Naive thymus-derived CD4-positive, alpha-beta T cell (primary cell): ENCODE measurements at places on chromosomes 5 and 9. TPM values are rescaled to one million over a fixed set of nuclear protein-coding genes. Genes with fewer than 3 reads are reported as not detected.

DNA sequence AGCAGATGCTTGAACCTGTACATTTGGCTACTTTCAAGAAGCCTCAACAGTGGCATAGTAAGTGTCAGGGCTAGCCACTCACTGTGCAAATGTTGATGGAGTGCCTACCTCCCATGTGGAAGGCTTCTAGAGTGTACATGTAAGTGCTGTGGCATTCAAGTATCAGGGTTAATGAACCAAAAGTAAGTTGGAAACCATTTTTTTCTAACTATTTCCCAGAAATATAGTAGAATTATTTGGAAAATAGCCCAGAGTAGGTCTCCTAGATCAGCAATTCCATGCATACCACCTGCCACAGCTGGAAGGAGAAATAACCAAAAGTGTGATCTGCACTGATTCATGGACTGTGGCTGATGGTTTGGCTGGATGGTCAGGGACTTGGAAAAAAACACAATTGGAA is 53.3 kb downstream of the FOXD1 start:
- no peak for DNase-seq

GRCh38 chr5:33934176-33934575 is 2.0 kb upstream of the RXFP3 start:
- no peak for DNase-seq

DNA sequence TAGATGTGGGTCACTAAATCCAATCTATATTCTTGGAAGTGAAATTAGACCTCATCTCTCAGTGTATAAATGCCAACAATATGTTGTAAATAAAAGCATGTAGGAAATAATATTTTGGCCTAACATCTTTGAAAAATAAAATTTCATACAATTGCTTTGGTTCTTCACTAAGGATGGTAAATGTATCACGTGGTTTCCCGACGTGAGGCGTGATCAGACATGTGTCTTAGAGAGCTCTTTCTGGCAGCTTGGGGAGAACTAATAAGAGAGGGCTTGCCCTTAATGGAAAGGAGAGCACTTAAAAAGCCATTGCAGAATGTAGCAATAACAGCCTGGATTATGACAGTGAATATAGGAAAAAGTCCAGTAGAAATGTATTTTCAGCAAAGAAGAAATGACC is 602.6 kb downstream of the CDH12 start:
- no peak for DNase-seq

DNA sequence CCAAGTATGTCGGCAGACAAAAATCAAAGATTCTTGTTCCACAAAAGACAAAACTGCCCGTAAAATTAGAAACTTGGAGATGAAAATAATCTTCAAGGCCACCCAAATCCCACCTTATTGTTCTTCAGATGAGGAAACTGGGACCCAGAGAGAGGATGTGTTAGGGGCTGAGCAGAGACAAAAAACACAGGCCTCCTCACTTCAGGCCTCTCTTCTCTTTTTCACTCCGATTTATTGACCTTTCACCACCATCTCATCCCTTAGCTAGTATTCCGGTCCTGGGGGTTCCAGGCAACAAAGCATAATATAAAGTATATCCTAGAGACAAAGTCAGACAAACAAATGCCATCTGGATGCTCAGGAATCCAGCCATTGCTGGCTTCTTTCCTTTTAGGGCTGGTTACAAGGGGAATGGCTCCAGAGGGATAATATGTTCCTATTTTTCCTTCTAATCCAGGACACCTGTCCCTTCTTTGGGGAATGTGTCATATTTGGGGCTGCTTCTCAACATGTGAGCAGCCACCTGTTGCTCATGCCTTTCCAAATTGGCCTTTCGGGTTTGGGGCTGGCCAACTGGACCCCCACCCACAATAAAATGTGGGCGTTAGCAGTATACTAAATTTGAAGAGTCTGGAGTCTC is 42.2 kb upstream of the AFAP1L1 start:
- DNase-seq: no peak

- DNase-seq: no peak
Observed at GRCh38 chr5:154309371-154309745, 118.8 kb downstream of the GALNT10 start.

- DNase-seq: no peak
Observed at GRCh38 chr5:97125125-97125683, 17.2 kb downstream of the LIX1 start.

DNA sequence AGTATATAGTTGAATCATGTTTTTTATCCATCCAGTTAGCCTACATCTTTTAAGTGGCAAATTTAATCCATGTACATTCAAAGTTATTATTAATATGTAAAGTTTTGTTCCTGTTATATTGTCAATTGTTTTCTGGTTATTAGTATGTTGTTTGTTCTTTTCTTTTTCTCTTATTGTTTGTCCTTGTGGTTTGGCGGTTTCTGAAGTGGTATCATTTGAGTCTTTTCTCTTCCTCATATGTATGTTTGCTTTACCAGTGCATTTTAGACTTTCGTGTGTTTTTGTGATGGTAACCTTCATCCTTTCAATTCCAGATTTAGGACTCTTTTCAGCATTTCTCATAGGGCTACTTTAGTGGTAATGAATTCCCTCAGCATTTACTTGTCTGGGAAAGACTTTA is 130.4 kb upstream of the RFX3 start:
- no peak for DNase-seq

- DNase-seq: no peak
Observed at GRCh38 chr5:35990941-35991611, at the start of gene UGT3A1. UGT3A1 (minus strand) TSS chr5:35991390; CDS start chr5:35991240, 150 bp downstream.

Gene AGXT2
- not detected for total RNA-seq

Gene NMUR2
- total RNA-seq: not detected

Gene PDE8B
- 1.2 TPM for total RNA-seq

Gene ADAMTSL1
- not detected for total RNA-seq

Gene KIF24
- total RNA-seq: 5.3 and 6.0 TPM in 2 replicates

Gene TAF11L10
- not detected for total RNA-seq

Gene GABRA6
- total RNA-seq: not detected
